ENCODE measurements at places on chromosomes 5 and 9.

GRCh38 chr9:17764306-17764705 lies 185.4 kb downstream of the SH3GL2 start:
- DNase-seq: no peak

- DNase-seq: no peak
Measured at GRCh38 chr9:126335837-126336735, 9.5 kb downstream of the MVB12B start.

DNA sequence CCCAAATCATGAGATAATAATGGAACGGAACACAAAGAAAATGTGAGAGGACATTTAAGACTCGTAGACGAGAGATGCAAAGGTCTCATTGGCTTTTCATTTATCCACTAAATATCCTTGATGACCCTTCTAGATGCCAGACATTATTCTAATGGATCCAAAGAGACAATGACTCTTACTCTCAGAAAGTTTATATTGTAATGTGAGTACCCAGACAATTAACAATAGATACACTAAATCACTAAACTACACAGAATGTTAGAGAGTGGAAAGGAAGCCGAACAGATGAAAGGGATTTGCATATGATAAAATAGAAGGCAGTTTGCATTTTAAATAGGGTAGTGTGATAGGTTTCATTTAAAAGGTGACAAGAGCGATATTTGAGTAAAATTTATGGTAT lies 973.3 kb downstream of the TAF11L14 start:
- no peak for DNase-seq

DNA sequence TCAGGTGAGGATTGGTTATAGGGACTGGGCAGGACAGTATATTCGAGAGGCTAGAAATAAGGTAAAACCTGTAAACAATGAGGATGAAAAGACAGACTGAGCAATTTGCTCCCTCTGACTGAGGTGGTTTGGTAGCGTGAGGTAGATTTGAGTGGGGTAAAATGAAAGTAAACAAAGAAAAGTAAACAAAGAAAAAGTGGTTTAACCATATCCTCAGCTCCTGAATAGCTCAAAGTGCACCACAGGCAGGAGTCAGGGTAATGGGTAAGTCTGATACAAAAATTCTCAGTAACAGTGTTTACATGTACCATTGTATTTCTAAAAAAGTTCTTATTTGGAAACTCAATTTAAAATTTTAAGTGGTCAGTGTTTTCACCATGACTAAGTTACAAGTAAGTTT lies 203.1 kb upstream of the ARRDC3 start:
- no peak for DNase-seq

DNA sequence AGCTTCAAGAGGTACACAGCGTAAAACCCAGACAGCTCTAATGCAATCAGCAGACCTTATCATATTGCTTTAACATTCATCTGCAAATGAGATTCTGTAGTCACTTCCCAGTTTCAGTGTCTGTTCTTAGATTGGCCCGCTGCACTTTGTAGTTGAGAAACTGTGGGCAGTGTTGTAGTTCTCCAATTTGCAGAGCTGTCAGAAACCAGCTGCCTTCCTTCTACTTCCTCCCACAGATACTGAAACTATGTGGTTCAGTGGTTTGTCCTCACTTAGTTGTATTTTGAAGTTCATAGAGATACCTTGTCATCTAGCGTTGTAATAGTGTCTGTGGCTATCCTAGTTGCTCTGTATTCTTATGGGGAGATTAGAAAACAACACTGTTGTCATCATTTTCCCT lies 39.6 kb upstream of the TRIM36 start:
- no peak for DNase-seq

GRCh38 chr9:134809292-134809691 lies 71.3 kb upstream of the FCN2 start:
- DNase-seq: no peak

DNA sequence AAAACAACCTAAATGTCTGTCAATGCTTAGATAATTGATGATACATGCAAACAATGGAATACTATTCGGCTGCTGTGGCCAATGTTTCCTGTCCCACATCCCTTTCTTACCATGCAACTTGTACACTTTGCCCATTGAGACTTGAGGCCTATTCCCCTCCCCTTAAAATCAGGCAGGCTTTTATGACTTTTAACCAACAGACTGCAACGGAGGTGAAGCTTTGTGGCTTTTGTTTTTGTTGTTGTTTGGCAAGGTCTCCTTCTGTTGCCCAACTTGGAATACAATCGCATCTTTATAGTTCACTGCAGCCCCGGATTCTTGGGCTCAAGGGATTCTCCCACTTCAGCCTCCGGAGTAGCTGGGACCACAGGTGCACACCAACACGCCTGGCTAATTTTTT lies 5.8 kb upstream of the SLC26A2 start:
- no peak for DNase-seq

GRCh38 chr9:100277166-100277979 lies 75.4 kb downstream of the TEX10 start:
- peak; percentile 46 for DNase-seq

GRCh38 chr5:1510151-1510561 lies 13.6 kb downstream of the LPCAT1 start:
- no peak for DNase-seq

- DNase-seq: no peak
Measured at GRCh38 chr5:139881143-139881733, 85.6 kb downstream of the PSD2 start.

GRCh38 chr9:17116400-17116837 lies 18.4 kb upstream of the CNTLN start:
- DNase-seq: no peak

DNA sequence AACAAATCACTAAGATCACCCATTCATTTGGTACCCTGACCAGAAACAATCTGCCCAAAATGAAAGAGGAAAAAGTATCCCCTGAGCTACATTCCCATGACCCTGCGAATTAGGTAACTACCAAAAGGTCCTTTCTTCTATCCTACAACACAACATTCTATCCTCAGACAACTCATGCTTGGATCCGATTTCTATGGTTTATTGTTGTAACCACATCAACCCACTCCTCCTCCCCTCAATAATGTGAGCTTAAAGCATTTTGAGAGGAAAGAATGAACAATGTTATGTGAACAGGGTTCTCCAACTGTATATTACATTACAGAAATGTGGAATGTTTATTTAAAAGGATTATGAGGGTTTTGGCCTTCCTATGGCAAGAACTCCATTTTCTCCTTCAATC lies 4.0 kb downstream of the SLC35D2 start:
- DNase-seq: no peak

- no peak for DNase-seq
Measured at GRCh38 chr9:119094086-119094485, 275.1 kb downstream of the BRINP1 start.

- no peak for DNase-seq
Measured at GRCh38 chr5:156835905-156836304, 14.2 kb upstream of the PPP1R2B start.

- DNase-seq: no peak
Measured at GRCh38 chr5:171595401-171595800, 176.0 kb downstream of the FGF18 start.

- no peak for DNase-seq
Measured at GRCh38 chr5:141914199-141914743, 9.4 kb upstream of the DELE1 start.

DNA sequence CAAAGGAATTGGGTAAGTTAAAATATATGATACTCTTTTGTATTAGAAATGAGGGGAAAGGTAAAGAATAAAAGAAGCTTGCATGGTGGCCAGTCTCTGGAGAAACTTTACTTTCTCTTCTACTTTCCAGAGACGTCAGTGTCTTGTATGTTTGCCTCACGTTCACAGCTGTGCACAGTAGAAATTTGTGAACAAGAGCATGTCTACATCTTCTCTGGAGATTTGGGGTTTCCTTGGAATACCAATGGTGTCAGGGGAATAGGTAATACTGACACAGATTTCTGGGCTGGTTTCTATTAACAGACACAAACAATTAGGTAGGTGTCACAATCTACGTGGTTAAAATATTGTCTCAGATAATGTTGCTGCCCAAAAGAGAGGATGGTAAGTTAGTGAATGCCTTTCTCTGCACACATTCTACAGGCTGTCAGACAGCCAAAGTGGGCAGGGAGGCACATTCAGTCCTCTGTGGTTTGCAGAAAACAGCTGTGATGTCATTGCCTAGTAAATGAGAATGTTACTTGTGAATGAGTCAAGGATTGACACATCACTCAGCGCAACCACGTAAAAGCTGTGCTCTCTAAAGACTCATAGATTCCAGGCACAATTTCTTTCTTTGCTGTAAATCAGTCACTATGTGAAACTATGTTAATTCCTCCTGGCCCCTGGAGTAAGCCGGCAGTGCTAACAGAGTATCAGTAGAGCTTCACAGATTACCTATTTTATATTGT lies 397.1 kb downstream of the MAN2A1 start:
- peak; percentile 91 for DNase-seq

- no peak for DNase-seq
Measured at GRCh38 chr5:103582364-103582763, 19.8 kb upstream of the NUDT12 start.

DNA sequence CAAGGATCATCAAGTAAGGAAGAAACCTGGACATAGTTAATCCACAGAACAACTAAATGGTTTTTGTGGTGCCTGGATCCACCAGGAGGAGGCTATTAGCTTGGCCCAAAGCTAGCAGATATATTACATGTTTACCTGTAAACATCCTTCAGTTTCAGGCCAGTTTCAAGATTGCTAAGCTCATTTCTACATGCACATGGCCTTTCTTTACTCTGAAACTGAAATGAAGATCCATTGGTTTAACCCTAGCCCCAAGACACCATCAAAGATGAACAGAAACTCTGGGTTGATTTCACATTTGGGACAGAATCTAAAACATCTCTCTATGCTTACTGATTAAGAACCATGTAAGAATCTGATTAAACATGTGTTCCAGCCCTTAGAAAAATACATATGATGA lies 611.8 kb downstream of the TLE1 start:
- DNase-seq: no peak

DNA sequence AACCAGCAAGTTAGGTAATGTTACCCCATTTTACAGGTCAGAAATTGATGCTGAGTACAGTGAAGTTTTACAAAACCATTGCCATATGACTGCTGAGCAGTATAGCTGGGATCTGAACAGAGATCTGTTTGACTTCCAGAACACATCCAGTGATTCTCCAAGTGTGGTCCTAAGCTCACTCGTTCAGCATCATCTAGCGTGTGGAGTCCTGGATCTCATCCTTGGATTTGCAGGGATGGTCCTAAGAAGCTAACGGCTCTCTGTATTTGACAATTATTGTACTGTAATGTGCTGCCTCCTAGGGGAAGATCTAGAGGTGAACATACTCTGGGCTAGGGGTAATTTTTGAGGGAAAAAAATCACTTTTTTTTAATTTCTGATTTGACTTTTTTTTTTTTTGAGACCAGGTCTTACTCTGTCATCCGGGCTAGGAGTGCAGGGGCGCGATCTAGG lies 1.4 kb downstream of the SLC26A2 start:
- no peak for DNase-seq

- no peak for DNase-seq
Measured at GRCh38 chr9:27367175-27367798, 70.3 kb upstream of the EQTN start.

DNA sequence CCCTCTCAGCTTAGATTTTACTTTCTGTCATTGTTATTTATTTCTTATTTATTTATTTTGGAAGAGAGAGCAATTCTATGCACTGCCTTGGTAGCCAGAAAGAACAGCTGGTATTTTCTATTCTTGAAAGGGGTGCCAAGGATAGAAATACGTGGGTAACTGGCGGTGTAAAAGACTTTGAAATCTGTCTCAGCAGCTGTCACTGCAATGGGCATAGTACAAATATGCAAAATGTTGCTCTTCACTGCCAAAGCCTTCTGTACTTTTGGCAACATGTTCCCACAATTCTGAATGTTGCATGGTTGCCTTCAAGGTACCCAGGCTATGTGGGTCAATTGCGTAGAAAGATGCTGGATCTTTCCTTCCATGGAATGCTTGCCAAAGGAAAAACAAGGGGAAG lies 230.2 kb upstream of the EDIL3 start:
- DNase-seq: no peak

DNA sequence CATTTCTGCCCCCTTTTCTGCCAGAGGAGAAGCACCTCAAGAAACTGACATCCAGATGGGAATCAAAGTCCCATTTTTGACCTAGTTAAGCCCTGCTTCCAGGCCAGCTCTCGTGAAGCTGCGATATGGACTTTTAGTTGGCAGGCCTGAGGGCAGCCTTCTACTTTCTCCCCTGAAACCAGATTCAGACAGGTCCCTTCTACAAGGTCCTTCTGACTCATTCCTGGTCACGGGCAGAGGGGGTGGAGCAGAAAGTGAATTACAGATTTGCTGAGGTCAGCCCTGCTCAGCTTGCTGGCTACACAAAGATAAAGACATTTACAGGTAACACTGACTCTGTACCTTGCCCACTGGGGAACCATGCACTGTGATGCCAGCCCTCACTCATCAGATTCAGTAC lies 52.8 kb upstream of the TUT7 start:
- no peak for DNase-seq

GRCh38 chr9:26310294-26310693 lies 582.3 kb downstream of the CAAP1 start:
- no peak for DNase-seq
